Astrocyte of the spinal cord (primary cell): ENCODE measurements at places on chromosomes 5 and 9.

GRCh38 chr9:137369061-137369787 lies 53.7 kb downstream of the EXD3 start:
- no peak for DNase-seq

DNA sequence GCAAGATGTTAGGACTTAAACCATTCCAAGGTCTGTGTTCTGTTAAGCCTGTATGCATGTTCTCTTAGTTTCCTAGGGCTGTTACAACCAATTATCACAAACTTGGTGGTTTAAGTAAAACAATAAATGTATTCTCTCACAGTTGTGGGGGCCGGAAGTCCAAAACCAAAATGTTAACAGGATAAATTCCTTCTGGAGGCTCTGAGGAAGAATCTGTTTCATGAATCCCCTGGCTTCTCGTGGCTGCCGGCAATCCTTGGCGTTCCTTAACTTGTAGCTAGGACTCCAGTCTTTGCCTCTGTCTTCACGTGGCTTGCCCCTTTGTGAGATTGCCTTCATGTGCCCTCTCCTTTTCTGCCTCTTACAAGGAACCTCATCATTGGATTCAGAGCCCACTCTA lies 30.4 kb downstream of the FEM1C start:
- no peak for DNase-seq

DNA sequence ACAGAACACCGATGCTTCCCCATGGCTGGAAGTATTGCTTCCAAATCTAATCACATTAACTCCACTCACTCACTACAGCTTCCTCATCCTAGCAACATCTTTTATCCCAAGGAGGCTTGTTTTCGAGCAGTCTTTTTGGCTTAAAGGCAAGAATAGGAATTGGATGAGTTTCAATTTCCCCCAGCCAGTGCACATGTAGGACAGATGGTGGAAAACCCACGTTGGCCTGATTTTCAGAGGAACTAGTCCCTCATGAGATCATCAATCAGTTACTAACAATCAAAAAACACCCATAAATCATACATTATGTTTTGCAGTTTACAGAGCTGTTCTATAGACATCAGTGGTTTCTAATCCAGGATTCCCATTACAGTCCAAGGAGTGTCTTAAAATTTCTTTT lies 48.5 kb upstream of the AGXT2 start:
- DNase-seq = no peak

DNA sequence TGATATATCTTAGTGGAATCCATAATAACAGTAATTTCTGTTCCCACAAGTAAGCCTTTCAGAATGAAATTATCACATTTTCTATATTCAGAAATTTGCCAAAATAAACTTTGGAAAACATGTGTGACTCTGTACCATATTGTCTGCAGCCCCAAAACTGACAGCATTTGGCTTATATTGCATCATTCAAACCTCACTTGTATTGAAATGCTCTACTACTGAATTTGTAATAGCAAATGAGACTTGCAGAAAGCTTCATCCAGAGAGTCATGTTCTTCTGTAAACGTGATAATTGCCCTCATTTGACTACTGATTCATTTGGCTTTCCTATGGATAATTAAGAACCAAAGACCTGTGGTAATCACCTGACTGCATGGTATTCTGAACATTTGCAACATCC lies 1249.5 kb upstream of the CDH18 start:
- DNase-seq = peak; percentile 7

GRCh38 chr5:135034236-135034962 lies 371 bp upstream of the PITX1 start:
- no peak for DNase-seq

- DNase-seq = peak; percentile 92
These were observed 6.3 kb upstream of the IRF1 start for GRCh38 chr5:132496631-132497487.

- DNase-seq = no peak
These were observed 183.2 kb downstream of the FRMD3 start for GRCh38 chr9:83355024-83355444.

DNA sequence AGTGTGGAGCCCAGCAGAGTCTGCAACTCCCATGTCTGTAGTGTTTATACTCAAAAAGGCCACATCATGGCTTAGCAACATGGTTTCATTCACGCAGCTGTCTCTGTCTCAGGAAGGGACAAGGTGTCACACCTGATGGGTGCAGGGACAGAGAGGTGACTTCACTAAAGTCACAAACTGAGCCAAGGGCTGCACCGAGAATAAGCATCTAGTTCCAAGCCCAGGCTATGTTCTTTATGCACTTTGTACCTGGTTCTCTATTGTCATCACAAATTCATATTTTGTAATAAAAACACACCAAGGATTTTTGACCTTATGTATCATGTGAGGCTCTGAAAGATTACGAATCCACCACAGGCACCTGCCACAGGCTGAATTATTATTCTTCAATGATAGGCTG lies 64.9 kb upstream of the STK32A start:
- no peak for DNase-seq

GRCh38 chr5:133129289-133129688 lies 77.5 kb downstream of the HSPA4 start:
- DNase-seq = no peak

- DNase-seq = peak; percentile 58
These were observed 127.0 kb upstream of the PALM2AKAP2 start for GRCh38 chr9:109652971-109653370.
